Left cardiac atrium (tissue), 4 donors: ENCODE measurements at places on chromosomes 7 and 10. TPM values are rescaled to one million over a fixed set of nuclear protein-coding genes. Genes with fewer than 3 reads are reported as not detected.

MRM2 gene
- 18.9 TPM for total RNA-seq

TEX47 gene
- not detected for total RNA-seq

MYO1G gene
- total RNA-seq, result 3.1 TPM

SMO gene
- 5.4 TPM for total RNA-seq

EPO gene
- not detected for total RNA-seq

DGKI gene
- total RNA-seq, result 19.1 TPM

ZNF716 gene
- not detected for total RNA-seq

CABCOCO1 gene
- total RNA-seq, result not detected

HABP2 gene
- total RNA-seq, result not detected

SAP25 gene
- 1.5 TPM for total RNA-seq

OR2A1 gene
- not detected for total RNA-seq
